Activated naive CD8-positive, alpha-beta T cell treated with anti-CD3 and anti-CD28 coated beads, Interleukin-2, amount 10 ng/mL, durations not matched to agents 7 days and 5 days (primary cell): ENCODE measurements at places on chromosomes 16 and 17. TPM values are rescaled to one million over a fixed set of nuclear protein-coding genes. Genes with fewer than 3 reads are reported as not detected.

DNA sequence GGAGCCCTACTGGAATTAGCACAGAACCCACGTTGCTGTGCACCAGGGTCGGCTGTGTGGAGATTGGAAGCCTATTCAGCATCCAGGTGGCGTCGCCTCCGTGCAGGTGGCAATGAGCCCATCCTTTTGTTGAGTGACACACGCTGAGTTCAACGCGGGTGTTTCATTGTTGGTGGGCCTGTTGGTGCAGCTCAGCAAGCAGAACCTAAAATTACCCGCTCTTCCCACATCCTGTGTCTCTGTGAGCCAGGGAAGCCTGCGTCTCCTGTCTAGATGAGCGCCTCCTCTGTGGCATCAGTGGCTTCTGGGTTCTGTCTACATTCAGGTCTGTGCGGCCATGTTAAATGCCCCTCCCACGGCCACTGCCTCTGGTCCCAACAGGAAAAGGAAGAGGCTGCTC is 14.5 kb downstream of the CD2BP2 start:
- no peak for DNase-seq

- DNase-seq = no peak
Observed at GRCh38 chr16:50121721-50122445, 31.2 kb upstream of the TENT4B start.

DNA sequence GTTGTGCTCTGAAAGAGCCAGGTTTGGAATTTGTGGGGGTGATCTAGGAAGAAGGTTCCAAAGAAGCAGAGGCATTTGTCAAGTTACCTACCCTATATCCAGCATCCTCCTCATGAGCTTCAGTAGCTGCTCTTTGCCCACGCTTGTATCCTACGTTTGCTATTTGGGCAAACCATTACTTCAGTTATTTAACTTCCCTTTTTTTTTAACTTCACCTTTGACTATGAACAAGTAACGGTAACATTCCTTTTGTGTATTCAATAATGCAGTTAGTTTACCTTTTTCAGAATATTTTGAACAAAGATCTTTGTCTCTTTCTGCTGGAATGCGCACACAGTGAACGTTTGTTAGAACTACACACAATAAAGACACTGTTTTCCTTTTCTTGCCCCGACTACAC is 41.5 kb downstream of the CYB5B start:
- no peak for DNase-seq

DNA sequence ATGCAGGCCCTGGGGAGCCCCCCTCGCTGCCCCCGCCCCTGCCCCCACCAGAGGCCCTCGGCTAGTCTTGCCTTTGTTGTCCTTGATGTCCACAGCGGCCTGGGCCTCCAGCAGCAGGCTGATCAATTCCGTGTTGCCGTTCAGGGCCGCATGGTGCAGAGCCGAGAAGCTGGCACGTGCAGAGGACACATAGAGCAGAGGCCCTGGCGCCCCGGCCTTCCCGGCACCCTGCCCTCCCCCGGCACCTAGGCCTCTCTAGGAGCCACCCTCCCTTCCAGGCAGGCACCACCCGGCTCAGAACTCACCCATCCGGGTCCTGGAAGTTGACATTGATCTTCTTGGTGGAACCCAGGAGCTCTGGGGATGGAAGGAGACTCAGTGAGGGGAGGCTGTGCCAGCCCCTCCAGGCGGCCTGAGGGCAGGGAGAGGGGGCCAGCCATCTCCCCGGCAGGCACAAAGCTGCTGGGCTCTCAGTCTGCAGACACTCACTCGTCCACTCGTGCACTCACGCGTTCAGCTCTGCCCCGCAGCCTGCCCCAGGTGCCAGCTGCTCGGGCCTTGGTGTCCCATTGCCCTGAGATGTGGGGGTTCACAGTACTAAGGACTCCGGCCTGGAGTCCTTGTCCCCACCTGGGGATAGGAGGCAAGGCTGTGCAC is 6.3 kb downstream of the CASKIN1 start:
- DNase-seq = no peak

DNA sequence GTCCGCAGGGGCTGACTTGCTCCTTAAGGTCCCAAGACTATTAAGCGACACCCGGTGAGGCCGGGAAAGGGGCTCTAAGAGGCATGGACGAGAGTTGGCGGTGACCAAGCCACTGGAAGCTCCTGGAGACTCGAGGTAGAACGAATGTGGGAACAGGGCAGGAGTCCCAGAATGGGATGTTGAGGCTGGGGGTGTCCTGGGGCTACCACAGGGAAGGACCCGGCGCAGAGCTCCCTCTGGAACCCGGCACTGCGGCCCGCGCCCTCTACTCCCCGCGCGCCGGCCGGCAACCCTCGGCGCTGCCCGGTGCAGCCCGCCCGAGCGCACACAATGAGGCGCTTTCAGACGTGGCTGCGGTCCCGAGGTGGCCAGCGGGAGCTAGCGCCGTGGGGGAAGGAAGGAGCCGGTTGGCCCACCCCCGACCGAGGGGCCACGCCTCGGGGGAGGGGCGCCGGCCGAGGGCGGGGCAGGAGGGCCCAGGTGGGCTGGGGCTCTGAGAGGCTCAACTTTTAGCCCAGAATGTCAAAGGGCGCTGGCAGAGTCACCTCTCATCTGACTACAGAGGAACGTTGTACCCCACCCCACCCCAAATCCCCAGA is at the start of gene CHST6:
CHST6 (minus strand) TSS at position 366 of the 599 bp plus-strand sequence. CDS start 15,613 bp downstream, outside the sequence.
- peak; percentile 50 for DNase-seq

The ZNF18 gene
- 16.3 TPM for total RNA-seq

DNA sequence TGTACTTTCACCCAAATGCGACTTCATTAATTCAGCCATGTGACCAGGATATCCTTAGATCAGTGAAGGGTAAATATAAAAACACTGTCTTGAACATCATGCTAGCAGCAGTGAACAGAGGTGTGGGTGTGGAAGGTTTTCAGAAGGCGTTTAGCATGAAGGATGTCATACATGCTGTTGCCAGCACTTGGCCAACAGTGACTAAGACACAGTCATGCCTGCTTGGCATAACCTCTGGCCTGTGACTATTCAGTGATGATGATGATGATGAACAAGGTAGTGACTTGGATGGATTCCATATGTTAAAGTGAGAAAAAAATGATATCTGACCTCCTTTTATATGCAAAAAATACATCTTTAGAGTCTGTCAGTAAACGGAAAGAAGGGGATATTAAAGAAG is 97.9 kb downstream of the MAP2K4 start:
- no peak for DNase-seq

DNA sequence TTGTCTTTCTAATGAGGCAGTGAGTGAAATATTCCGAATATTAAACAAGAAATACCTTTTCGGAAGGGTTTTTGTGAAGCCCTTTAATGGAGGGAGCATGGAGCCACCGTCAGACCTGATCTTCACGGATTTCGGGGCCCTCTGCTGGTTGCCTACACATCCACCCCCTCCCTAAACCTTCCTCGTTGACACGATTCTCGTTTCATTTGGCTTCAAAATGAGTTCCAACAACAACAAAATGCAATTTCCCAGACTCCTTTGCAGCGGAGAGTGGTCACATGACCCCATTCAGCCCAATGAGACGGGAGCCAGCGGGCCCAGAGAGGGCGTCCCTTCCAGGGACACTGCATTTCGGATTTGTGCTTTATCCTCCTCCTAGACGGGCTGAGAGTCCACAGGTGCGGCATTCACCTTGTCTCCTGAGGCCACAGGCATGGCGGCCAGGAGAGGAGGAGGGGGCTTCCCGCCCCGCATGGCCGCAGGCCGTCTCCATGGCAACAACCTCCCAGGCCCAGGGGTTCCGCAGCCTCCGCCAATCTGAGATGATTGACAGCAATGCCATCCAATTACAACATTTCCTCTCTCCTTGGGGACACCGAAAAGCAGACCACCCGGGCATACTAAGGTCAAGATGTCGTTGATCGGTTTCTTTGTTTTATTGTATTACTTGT is 259.8 kb downstream of the C16orf95 start:
- no peak for DNase-seq

The ARL4D gene
- 2.4 TPM for total RNA-seq
